Stimulated activated CD4-positive, alpha-beta T cell treated with anti-CD3 and anti-CD28 coated beads, Interleukin-2, amount 100 ng/mL, for 48 hours (primary cell): ENCODE measurements at places on chromosomes 4 and X.

DNA sequence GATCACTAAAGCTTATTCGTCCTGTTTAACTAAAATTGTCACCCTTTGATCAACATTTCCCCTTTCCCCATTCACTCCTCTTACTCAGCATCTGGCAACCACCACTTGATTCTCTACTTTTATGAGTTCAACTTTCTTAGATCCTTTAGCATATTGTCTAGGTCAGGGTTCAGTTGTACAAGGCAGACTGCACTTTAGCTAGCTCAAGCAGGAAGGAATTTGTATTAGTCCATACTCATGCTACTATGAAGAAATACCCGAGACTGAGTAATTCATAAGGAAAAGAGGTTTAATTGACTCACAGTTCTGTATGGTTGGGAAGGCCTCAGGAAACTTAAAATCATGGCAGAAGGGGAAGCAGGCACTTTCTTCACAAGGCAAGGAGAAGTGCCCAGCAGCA, 44.3 kb downstream of the TASL start:
- no peak for DNase-seq

- DNase-seq, result no peak
Measured at GRCh38 chr4:77581724-77582123, 23.9 kb upstream of the CXCL13 start.

- no peak for DNase-seq
Measured at GRCh38 chr4:43331226-43332051, 438.9 kb downstream of the GRXCR1 start.

- DNase-seq, result no peak
Measured at GRCh38 chrX:123331859-123332258, 147.8 kb downstream of the GRIA3 start.

DNA sequence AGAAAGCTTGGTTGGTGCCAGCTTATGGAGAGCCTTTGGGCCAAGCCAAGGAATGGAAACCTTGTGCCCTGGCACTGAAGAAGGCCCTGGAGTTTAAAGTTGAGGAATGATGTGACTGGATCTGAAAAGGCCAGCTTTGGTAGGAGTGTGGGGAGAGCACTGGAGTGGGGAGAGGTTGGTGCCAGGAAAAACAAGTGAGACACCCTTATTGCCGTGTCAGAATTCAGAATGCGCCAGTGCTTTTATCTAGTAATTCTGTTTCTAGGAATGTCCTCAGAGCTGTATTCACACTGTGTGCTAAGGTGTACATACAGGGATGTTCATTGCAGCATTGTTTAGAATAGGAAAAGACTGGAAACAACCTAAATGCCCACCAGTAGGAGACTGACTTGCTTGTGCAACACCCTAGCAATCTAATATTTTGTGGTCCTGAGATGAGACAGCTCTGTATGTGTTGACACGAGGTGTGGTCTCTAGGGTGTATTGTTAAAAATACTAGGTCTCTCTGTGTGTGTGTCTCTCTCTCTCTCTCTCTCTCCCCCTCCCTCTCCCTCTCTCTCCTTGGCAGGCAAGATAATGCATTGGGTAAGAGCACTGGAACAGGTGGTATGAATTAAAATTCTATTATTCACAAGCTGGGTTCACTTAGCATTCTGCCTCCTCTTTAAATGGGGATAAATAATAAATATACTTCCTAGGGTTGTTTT, 107.8 kb downstream of the GATB start:
- no peak for DNase-seq

- DNase-seq, result no peak
Measured at GRCh38 chr4:93749292-93749761, 79.2 kb upstream of the ATOH1 start.

- DNase-seq, result peak; percentile 37
Measured at GRCh38 chr4:39698424-39699009, 581 bp downstream of the UBE2K start.

- no peak for DNase-seq
Measured at GRCh38 chr4:125319311-125319710, 4.6 kb downstream of the FAT4 start.

DNA sequence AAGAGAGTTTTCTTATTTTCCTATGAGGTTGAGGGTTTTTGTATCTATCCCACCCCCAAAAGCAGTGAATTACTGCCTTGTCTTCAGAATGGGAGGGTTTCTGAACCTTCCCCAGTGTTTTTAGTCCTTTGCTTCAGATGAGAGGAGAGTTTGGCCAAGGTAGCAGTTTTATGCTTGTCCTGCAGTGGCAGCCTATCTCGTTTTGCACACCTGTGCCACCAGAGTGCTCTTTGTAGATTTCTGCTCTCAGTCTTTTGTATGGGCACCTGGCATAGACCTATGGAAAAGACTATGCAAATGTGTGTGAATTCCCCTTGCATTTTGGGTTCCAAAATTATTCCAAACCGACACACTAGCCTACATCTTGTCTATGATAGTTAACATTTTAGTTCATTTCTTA, 5.8 kb downstream of the TBC1D19 start:
- no peak for DNase-seq

GRCh38 chr4:15963001-15963451, at the start of gene FGFBP2:
Gene FGFBP2, minus strand, starts transcription at chr4:15963175. Its CDS starts 46 bp downstream, at chr4:15963129.
- DNase-seq, result peak; percentile 50

GRCh38 chrX:41603596-41603995, 85.2 kb upstream of the GPR34 start:
- no peak for DNase-seq

- no peak for DNase-seq
Measured at GRCh38 chr4:140971077-140971792, 162.0 kb downstream of the RNF150 start.

DNA sequence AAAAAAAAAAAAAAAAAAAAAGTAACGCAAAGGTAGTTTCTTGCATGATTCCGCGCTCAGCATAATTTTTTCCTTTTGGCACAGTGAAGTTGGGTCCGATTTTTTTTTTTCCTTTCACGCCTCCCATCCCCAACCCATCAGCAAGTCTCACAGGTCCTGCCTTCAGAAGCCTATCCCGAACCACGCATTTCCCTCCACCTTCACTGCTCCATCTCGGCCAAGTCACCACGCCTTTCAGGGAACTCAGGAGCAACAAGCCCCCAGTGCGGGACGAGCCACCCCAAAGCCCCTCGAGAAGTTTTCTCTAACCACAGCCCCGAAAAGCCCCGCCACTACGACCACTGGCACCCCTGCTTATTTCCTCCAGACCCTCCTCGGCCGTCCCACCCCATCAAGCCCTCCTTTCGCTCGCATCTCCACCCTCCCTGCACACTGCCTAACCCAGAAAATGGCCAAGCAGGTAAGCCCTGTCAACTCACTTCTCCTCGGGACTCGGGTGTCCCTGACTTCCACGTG, 1.0 kb downstream of the SLBP start:
- no peak for DNase-seq

GRCh38 chrX:40205471-40205870, 107.7 kb upstream of the BCOR start:
- no peak for DNase-seq

GRCh38 chr4:3294401-3295241, 1.8 kb downstream of the RGS12 start:
- DNase-seq, result no peak

DNA sequence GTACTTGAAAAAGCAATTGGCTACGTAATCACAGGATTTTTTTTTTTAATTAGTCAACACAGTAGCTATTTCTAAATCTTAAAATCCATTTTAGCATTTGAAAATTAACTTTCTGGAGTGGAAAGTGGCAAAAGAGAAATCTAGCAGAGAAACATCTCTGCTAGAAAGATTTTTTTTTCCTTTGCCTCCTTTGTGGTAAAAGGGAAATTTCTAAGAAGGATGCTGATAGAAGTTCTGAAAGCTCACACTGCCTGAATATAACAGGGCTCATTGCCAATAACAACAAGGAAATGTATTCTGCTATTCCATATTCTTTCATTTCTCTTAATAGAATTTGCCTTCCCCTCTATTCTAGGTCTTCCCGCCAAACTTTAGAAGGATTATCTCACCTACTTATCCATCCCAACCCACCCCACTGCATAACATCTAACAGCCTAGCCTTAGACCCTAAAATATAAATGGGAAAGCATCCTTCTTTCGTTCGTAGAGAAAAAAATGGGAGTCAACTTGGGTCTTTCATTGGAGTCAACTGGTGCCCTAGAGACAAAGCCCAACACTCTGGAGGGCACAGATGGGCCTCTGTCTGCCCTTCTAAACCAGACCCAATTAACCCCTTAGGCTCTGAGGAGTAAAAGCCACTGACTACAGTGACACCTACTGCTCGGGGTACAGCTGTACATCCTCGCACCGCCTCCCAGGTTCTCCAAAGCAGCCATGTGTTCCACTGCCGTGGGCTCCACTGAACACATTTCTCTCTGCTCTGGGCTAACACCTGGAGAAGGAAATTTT, 103.9 kb downstream of the MAML3 start:
- no peak for DNase-seq

- no peak for DNase-seq
Measured at GRCh38 chr4:16991450-16991849, 93.0 kb upstream of the LDB2 start.

- no peak for DNase-seq
Measured at GRCh38 chrX:150683536-150684146, 9.6 kb upstream of the MTMR1 start.

DNA sequence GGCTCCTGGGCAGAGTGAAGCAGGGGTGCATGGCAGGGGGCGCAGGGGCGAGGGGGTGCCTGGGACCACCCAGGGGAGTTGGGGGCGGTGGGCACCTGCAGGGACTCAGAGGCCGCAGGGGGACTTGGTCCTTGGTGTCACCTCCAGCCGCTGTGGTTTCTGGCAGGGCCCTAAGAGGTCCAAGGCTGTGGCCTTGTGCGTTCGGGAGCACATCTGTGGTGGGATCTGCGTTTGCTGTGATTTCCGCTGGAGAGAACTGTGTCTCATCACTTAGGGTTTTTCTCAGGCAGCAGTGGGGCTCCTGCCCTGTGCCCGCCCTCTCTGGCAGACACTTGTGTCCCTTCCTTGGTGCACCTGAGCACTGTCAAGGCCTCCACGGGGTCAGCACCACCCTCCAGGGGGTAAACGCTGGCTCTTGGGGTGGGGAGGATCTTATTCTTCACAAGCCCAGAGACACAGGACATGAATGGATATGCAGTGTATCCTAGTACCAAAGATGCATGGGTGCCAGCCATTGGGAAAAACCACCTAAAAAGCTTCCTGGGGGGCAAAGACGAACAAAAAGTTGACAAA, 66.5 kb downstream of the ACOX3 start:
- DNase-seq, result no peak

DNA sequence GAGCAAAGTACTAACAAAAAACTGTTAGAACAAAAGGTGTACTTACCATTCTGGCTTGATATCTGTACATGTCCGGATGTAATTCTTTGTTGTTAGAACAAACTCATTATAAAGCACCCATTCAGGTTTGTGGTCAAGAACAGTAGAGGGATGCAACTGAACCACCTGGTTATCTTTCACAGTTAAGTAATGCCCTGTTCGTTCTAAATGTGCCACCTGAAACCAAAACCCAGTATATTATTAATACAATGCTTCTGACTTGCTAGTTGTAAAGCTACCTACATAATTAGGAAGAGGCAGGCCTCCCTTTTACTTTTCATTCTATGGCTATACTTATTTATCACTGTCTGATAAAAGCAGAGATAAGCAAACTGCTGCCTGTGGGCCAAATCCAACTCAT, 54.8 kb downstream of the DHX15 start:
- DNase-seq, result no peak

DNA sequence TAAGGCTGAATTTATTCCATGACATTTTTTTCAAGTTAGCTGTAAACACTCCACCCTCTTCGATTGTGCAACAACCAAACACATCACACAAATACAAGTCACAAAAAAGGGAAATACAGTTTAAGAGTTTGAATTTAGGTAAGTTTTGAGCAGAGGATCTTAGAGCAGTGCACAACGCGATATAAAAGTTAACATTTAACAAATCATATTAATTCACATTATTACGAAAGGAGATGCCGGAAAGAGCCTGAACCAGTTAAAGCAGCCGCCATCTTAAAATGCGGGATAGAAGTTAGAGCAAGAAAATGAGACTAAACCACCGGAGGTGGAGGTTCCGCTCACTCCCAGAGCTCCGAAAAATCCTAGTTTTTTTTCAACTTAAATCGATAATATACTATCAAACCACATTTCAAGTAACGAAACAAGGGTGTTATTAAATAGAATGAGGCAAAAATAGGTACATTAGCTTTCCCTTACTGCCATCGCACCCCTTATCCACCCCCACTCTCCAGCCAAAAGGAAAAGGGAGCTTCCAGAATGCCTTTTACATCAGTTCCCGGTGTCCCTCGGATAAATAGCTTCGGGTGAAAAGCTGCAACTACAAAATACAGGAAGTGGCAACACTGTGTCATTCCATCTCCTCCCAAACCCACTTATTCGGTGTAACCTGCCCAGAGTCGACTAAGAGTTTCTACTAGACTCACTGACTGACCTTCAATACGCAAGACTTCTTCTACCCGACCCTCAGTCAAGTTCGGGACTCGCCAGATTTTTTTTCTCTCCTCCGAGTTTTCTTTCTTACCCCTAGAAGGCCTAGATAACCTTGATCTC, 1.9 kb downstream of the UBE2D3 start:
- peak; percentile 13 for DNase-seq

- DNase-seq, result no peak
Measured at GRCh38 chr4:119707336-119707735, 78.7 kb upstream of the PDE5A start.

- DNase-seq, result peak; percentile 44
Measured at GRCh38 chrX:154436983-154437752, at the start of gene GDI1. Gene GDI1, plus strand, starts transcription at chrX:154437154. Its CDS starts 101 bp downstream, at chrX:154437255.

DNA sequence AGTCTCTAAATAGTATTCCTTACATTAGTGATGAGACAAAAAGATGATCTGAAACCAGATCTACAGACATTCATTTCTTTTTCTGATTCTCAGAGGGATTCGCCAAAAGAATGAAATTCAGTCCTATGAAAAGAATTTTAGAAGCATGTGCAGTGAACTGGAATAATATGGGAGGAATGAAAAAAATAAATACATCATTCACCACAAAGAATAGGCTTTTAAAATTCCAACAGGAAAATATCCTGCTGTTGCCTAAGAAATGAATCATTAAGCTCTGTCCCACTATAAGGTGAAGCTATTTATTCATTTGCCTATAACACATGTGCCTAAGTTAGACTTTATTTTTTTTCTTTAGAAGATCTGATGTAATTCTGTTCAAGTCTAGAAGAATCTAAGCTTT, 165.9 kb downstream of the IL15 start:
- no peak for DNase-seq

- DNase-seq, result no peak
Measured at GRCh38 chr4:158949099-158949498, 153.8 kb upstream of the RAPGEF2 start.

- DNase-seq, result no peak
Measured at GRCh38 chr4:132269303-132269990, 879.6 kb upstream of the PCDH10 start.

GRCh38 chrX:22629105-22629725, 356.5 kb downstream of the CBLL2 start:
- DNase-seq, result no peak

DNA sequence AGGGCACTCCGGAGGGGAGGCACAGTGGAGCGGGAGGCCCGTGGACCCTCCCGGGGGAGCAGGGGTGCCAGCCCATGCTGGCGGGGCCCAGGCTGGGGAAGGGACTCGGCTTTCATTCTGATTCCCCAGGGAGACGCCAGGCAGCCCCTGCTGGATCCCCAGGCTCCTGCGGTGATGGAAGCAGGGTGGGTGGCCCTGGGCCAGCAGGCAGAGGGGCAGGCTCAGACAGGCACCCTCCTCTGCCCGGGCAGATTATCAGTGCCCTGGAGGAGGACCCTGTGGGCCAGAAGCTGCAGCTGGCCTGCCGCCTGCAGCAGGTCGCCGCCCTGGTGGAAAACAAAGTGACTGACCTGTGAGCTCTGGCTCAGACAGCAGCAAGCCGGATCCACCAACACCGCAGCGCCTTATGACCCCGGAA, 2.1 kb upstream of the SRPK3 start:
- no peak for DNase-seq
